ENCODE measurements at places on chromosomes 2 and 18.

DNA sequence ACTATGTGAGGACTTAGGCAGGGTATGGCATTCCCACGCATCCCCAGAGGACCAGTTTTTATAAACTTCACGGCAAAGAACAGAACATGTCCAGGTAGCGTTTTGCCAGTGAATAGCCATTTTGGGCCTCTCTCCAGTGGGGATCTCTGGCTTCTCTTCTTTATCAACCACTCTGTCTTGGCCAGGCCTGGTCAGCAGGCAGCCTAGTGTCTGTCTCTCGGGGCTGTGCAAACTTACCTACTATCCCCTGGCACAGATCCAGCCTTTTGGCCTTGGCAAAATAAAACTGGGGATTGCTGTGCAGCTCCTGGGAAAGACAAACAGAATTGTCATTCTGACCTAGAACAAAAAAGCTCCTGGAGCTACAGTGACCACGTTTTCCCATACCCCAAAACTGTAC lies 14.5 kb downstream of the CAPN14 start:
- DNase-seq, result no peak

- DNase-seq, result no peak
Observed at GRCh38 chr2:172223601-172224054, 120.9 kb upstream of the DLX2 start.

DNA sequence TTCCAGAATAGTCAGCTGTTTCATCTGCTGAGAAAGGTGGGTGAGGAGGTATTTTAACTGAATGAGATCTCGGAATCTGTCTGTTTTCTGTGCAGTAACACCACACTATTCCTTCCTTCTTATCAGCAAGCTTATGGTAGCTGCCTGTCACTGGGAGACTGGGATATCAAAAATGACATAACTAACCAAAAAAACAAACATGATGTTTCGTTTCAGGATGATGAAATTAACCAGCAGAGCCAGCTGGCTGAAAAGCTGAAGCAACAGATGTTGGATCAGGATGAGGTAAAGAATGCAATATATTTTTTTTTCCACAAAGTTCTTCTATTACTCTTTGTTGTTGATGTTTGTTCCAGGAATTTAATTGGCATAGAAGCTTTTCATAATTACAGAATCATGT lies 59.8 kb upstream of the LYPD6B start:
- no peak for DNase-seq

- no peak for DNase-seq
Observed at GRCh38 chr18:37608876-37609275, 43.3 kb upstream of the CELF4 start.
